ENCODE measurements at places on chromosomes 5 and 9.

DNA sequence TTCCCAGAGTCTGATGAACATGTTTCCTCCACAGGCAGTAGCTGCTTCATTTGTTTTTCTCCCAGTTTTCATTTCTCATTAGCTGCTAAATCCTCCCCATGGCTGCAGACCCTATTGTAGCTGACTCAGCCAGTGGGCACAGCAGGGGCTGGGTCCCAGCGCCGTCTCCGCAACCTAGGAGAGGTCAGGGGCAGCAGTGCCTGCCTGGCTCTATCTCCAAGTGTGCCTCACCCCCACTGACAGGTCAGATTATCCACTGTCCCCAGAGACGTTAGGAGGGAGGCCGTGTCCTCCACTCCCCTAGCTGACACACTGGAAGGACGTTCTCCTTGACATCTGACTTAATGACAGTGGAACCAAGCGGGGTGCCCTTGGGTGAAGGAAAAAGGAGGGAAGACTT is 31.1 kb downstream of the KCNIP1 start:
- DNase-seq, result no peak

- no peak for DNase-seq
These were observed 176.1 kb downstream of the HSPA4 start for GRCh38 chr5:133227897-133228296.

DNA sequence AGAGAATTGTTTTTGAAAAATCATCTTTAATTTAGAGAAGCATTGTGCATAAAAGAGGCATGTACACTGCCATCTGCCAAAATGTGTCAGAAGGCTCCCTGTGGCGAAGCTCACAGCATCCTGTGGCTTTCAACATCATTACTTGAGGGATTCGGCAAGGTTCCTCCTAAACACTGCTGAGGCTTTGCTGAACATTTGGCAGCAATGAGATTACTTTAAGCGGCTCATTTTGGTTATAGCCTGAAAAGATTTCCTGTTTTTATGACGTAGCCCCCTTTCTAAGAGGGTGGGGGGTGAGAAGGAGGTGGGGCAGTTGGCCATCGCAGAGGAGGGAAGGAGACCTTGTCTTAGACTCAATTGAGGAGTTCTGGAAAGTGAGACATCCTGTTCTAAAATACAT is 469.4 kb downstream of the RASEF start:
- no peak for DNase-seq

DNA sequence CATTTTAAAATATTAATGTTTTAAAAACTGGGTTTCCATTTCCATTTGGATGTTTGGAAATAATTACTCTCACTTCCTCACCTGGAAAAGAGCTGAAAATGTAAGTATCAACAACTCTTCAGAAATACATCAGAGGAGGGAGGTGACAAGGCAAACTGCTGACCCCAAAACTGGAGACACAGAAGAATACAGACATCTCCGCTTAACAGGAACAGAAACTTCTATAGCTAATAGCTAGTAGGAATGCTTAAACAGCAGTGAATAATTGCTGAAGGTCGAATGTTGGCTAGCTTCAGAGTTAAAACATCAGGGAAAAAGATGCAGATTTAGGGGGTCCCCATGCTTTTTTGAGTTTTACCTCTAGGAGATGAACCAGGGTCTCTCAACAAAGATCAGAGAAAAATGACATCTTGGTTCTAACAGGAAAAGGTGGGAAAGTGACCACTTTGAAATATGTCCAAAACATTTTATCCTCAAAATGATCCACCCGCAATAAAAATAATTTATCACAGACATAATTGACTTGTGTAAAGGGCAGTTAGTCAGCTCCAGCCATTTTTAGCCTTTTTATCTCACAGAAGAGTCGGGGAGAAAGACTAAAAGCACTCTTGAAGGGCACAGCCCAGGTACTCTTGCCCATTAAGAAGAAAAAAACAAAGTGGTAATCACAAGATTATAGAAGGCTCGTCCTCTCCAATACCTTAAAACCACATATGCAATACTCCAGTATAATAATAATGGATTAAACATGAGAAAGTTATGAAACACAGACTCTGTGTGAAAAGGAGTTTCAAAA is 1474.9 kb downstream of the EFNA5 start:
- DNase-seq, result no peak
